Mammary microvascular endothelial cell (primary cell): ENCODE measurements at places on chromosomes 4 and X. TPM values are rescaled to one million over a fixed set of nuclear protein-coding genes. Genes with fewer than 3 reads are reported as not detected.

Gene PRKG2
- total RNA-seq, result under 0.01 TPM in 1 of 2 replicates, not detected in the other

Gene NPY1R
- total RNA-seq, result not detected in 2 replicates

Gene CDS1
- total RNA-seq, result under 0.01 TPM in 1 of 2 replicates, not detected in the other

Gene PAGE4
- total RNA-seq, result not detected in 2 replicates

Gene IL1RAPL1
- total RNA-seq, result 0.47 and 0.59 TPM in 2 replicates

Gene GSPT2
- 3.4 and 3.5 TPM in 2 replicates for total RNA-seq
